ENCODE measurements at places on chromosomes 3 and 15.

DNA sequence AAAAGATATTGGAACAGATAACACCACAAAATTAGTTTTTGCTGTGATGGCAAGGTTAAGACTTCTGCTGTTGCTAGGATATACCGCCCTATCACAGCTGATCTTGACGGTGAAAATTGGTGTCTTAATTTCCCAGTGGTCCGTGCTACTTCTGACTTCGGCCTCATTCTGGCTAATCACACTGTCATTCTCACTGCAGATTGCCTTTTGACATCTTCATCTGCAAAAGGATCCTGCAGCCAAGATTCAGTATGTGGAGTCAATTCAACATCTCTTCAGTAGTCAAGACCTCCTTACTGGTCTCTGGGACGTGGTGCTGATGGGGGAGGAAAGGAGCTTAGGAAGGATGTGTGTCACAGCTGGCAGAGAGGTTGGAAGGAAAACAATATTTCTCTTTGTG lies 438.6 kb downstream of the WDR72 start:
- DNase-seq = no peak

- DNase-seq = peak; percentile 27
These were observed 371.7 kb downstream of the ZBTB20 start for GRCh38 chr3:114775395-114775794.

DNA sequence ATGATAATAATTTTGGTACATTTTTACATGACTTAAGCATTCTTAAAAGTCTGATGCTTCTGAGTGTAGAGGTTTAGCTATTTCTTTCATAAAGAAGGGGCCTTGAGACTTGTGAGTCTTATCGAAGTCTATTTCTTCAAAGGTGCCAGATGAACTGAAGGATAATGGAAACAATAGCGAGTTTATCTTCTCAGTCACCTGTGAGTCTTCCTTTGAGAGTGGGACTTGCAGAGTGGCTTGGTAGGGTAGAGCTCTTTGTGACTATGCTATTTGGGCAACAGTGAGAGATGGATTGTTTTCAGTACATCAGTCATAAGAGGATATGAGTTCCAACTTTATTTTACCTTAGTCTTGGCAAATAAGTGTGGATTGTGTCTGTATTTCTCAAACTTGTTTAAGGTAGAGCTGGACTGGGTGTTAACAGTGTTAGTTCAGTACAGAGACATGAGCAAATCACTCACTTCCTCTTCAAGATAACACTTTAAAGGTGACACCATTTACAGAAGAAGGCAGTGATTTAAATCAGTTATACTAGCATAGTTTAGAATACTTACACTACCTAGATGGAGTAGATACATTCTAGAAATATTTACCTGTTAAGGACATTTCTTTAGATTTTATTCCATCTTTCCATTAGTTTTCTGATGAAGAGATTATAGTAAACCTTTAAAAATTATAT lies 3.2 kb downstream of the AKAP13 start:
- DNase-seq = no peak

- DNase-seq = no peak
These were observed 25.9 kb upstream of the SLC41A3 start for GRCh38 chr3:126109880-126110235.

- no peak for DNase-seq
These were observed 36.2 kb upstream of the LDHAL6B start for GRCh38 chr15:59170295-59171066.

DNA sequence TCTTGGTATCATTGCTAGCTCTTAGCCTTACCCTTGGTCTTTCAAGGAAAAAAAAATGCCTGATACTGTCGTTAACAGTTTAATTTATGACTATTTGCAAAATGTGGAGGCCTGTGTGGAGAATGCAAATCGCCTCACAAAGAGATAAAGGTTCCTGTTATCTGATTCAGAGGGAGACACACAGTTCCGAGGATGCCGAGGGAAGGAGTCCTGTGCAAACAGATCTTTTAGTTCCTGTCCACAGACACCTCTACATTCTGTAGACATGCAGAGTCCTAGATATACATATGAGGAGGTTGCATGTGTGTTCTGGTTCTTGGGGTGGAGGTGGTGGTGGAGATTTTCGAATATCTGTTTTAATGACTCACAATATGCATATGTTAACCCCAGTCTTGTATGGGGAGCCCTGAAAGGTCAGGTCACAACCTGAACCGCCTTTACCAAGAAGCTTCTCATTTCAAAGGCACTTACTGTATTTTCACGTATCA lies 5.7 kb downstream of the NR2F2 start:
- no peak for DNase-seq

GRCh38 chr15:46709460-46710083 lies 1007.7 kb upstream of the SEMA6D start:
- DNase-seq = no peak

DNA sequence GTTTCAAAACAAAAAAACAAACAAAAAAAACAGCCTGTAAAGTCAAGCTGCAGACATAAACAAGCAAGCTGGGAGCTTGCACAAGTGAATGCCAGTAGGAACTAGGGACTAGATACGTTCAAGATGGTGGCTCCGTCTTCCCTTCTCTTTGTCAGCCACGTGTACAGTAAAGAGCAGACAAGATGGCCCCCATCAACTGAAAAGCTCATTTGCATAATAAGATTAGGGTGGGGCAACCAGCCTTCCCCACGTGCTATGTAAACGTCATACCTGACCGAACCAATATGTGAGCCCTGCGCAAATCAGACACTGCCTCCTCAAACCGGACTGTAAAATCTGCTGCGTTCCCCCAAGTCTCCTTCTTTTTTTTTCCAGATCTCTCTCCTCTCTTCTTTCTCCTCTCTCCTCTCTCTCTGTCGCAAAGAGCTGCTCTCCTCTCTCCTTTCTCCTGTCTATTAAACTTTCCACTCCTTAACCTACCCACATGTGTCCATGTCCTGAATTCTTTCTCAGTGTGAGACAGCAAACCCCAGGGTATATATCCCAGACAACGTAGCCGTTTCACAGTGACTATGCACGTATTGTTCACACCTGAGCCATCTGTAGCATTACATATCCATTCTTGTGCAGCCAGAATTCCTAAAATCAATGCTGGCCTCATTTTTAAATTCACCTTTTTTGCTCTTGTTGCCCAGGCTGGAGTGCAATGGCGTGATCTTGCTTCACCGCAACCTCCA lies 31.2 kb upstream of the FXR1 start:
- no peak for DNase-seq

DNA sequence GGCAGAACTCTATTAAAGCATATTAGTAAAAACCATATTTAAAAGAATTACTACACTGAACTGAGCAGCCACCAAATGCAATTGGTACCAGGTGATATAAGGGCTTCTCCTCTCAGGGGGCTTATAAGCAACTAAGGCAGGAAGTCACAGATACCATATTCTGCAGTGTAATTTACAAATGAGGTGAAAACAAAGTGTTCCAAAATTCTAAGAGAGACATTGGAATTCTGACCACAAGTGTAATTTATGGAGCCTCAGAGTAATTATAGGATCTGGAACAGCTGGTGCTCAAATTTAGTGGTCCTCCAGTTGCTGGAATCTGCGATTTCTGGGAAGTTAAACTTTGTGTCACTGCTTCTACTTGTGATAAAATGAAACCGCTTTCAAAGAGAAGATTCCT lies 3.1 kb upstream of the NR1I2 start:
- DNase-seq = no peak

GRCh38 chr15:48761393-48762158 lies 49.3 kb downstream of the CEP152 start:
- no peak for DNase-seq

GRCh38 chr3:37742574-37743212 lies 119.0 kb upstream of the CTDSPL start:
- no peak for DNase-seq

DNA sequence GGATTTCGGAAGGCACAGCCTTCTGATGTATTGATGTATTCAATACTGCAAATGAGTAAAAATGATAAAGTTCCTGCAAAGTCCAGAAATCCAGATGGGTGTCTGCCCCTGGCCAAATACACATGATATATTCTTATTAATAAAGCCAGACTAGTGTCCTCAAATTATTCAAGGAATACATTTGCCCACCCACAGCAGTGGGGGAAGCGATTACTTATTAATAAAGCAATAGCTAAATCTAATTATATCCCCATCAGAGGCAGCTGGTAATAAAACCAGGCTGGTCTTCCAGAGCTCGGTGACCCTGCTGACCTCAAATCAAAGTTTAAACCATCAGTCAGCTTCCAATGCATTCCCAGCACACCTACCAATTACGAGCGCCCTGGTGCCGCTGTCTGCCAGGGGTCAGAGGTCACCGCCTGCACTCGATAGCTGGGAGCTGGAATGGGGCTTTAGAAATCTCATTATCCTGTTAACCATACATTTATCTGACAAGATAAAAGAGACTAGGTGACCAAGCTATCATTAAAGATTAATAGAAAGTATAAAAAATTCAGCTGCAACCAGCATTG lies 330.3 kb downstream of the UACA start:
- no peak for DNase-seq

DNA sequence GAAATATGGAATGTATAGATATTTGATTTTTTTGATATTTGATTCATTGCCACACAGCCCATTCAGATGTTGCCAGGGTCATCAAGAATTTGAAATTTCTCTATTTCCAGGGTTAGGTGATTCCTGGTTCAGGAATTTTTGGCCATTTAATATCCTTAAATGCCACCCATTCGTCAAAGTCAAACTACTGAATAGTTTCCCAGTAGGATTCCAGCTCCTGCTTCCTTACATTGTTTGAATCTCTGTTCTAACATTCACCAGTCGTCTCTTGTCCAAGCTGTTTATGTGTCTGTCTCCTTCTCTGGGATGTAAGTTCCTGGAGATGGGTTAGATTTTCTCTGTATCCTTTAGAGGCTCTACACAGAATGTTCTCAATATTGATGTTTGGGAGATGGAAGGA lies 124.9 kb upstream of the TLE3 start:
- DNase-seq = no peak

DNA sequence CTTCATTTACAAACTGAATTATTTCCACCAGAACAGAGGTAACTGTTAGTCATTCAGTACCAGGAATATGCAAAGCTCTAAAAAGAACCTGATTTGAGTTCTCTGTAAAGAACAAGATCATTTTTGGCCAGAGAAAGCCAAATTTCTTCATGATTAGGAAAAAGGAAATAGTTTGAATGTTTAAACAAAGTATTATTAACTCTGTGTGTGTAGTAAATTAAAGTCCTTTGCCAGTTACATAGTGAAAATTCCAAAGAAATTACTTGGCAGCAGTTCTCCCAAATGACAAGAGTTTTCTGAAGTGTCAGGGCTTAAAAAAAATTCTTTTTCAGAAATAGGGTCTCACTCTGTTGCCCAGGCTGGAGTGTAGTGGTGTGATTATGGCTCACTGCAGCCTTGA lies 24.5 kb downstream of the QTRT2 start:
- DNase-seq = no peak

- no peak for DNase-seq
These were observed 49.5 kb upstream of the ABHD17C start for GRCh38 chr15:80645494-80646065.

- DNase-seq = no peak
These were observed 1.8 kb downstream of the MANF start for GRCh38 chr3:51386852-51387229.

GRCh38 chr3:11603628-11604027 lies 40.1 kb downstream of the VGLL4 start:
- peak; percentile 56 for DNase-seq

DNA sequence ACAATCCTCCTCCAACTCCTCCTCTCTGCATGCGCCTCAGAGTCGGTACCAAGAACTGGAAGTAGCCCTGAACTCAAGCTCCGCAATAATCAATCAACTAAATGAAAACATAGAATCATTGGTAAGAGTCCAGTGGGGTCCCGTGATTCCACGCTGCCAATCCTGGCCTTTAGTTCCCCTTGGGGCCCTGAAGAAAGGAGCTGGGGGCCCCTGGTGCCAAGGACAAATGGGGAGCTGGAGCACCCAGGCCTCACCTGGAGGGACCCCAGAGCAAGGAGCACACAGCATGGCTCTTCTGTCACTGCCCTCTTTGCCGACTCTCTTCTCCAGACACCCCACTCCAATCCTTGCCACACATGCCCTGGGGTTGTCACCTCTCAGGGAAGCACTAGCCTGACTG lies 80.3 kb downstream of the ADAMTS7 start:
- DNase-seq = no peak

DNA sequence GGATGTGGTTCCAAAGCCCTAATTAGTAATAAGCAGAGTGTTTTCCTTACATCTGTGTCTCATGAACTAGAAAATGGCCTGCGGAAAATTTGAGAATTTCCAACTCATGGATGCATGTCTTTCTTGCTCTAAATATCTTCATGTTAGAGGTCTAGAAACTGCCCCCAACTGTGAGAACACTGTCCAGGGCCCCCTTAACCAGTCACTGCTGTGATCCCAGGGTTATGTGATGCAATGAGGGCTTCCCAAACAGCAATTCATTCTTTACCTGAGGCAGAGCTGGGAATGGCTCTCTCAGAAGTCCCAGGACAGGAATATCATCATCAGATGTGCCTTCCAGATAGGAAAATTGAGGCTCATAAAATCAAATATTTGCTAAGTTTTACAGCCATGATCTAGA lies 8.2 kb downstream of the NPAP1 start:
- no peak for DNase-seq

GRCh38 chr3:128950223-128950938 lies 43.5 kb downstream of the CFAP92 start:
- DNase-seq = no peak

GRCh38 chr3:128256131-128256530 lies 102.8 kb downstream of the EEFSEC start:
- no peak for DNase-seq

DNA sequence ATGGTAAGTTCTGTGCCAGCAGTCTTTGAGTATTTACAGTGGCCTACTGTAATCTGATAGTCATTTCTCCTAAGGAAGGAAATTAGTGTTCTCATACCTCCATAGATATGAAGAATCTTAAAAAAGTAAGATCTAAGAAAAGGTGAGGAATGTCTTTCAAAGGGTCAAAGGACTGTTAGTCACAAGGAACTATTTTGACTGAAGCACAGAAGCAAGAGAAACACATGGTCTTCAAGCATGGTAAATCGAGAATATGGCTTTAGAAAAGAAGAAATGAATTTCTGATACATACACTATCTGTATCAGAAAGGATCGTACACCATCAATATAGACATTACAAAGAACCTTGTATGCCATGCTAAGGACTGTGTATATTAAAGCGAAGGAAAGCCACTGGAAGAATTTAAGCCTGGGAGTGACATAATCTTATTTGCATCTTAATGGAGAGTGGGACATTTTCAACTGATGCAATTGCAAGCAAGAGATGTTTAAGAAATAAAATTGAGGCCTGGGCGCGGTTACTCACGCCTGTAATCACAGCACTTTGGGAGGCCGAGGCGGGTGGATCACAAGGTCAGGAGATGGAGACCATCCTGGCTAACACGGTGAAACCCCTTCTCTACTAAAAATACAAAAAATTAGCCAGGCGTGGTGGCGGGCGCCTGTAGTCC lies 5.5 kb upstream of the ACAP2 start:
- no peak for DNase-seq

DNA sequence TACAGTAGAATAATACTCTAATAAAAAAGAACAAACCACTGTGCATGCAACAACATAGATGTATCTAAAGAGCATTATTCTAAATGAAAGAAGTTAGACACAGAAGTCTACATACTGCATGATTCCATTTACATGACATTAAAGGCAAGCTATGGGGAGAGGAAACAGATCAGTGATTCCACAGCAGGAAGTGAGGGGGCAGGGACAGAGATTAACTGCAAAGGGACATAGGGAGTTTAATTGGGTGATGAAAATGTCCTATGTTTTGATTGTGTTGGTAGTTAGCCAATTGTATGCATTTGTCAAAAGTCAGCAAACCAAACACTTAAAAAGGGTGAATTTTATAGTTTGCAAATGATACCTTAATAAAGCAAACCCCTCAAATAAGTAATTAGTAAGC lies 13.8 kb downstream of the CRYGS start:
- DNase-seq = no peak

All from brain pericyte (primary cell).